Activated T-cell treated with anti-CD3 and anti-CD28 coated beads for 1 hour (primary cell): ENCODE measurements at places on chromosomes 3 and 15.

DNA sequence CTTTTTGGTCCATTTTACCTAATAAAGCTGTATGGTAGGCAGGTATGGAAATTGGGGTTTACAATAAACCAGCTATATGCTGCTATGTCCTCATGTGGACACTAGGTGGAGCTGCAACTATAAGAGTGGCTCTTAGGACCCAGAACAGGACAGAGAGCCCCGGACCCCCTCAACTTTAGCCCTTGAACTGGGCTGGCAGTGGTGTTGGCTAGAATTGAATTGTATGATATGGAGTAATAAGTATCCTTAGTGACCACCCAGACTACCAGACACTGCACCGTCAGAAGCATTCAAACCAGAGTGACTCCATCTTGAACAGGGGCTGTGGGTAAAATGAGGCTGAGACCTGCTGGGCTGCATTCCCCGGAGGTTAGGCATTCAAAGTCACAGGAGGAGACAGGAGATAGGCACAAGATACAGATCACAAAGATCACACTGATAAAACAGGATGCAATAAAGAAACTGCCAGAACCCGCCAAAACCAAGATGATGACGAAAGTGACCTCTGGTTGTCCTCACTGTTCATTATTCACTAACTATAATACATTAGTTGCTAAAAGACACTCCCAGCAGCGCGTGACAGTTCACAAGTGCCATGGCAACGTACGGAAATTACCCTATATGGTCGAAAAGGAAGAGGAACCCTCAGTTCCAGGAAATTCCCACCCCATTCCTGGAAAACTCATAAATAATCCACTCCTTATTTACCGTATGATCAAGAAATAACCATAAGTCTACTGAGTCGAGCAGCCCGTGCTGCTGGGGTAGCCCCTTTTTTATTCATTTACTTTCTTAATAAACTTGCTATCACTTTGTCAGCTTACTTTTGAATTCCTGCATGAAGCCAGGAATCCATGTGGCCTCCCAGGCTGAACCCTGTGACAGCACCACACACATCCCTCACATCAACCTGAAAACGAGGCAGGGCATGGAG lies 68.7 kb upstream of the BLM start:
- DNase-seq: peak; percentile 35

DNA sequence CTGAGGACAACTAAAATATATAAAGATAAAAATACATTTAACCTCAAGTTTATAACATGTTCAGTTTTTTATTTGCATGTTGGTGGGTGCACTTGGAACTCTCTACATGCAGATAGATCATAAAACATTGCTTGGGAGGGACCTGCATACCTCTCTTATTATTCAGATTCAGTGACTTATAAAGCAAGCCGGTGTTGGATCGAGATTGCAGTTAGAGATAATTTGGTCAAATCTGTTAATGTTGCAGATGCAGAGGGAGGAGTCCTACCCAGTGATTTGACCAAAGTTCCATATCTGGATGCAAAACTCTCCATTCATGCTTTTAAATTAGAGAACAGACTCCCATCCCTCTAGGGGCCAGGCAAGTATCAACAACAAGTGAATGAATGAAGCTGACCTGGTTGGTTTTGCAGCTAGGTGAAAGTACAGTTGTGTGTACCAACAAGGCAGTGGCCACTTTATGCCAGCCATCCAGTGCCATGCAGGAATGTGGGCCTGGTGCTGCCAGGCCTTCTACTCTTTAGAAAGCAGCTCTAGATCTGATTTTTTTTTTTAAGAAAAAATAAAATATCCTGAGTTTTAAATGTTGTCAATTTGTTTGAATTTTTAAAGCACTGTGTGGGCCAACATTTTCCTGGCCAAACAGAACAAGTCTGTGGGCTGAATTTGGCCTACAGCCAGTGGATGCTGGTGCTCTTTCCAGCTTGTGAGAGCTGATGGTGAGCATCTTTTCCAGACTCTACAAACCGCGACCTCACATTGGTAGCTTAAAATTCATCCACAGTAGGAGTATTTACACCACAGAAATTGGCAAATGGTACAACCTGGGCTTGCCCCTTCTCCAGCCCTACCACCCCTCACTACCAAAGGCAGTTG lies 12.3 kb downstream of the CDIN1 start:
- no peak for DNase-seq

DNA sequence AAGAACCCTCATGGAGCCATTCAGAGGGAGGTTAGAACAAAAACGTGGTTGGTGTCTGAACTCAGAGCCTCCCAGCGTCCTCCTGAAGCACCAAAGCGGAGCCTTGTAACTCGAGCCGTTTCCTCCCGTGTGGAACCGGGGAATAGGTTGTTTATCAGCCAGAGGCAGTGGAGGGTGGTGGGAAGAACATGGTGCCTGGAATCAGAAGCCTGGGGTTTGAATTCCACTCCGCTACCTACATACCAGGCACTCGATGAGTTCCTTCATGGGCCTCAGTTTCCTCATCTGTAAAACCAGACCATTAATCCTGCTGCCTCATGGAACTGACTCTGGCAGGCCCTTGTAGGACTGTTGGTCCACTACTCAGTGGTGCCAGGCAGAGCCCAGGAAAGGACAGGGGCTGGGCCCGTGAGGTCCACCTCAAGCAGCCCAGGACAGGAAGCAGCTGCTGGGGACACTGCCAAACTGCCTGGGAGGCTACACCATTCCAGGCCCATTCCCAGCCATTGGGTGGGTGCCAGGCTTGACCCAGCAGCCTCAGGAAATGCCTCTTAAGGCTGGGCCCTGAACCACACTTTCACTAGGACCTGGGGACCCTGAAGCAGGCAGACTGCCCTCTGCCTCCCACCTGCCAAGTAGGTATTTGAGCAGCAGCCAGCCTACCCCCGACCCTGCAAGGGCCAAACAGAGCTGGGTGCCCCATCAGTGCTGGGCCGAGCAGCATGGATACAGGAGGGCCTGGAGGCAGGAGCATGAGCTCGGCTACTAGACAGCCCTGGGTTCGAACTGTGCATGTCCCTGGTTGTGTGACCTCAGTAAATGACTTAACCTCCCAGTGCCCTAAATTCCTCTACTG lies 33.4 kb downstream of the PRKCD start:
- DNase-seq: no peak

DNA sequence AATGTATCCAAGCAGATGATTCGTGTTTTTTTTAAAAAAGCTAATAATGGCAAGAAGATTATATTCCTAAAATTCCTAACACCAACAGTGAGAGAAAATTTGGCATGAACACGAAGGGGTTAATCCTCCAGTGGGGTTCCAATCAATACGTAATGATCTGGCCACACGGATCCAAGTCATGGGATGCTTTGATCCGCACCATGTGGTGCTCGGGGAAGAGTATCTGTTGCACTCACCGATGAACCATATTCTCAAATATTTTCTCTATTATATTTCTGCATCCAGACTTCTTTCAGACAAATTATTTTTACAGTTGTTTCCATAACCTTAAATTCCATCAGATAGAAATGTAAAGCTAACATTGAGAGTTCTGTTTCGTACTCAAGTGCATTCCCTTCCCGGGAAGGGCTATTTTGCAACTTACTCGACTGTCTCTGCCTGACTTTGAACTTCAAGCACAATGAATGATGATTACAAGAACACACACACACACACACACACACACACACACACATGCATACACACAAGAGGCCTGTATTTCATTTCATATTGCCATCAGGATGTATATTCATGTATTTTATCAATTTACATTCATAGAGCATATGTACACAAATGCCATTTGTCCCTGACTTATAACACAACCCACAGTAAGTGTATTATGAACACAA lies 567.2 kb downstream of the FOXP1 start:
- DNase-seq: no peak

- DNase-seq: no peak
These were observed 145.4 kb upstream of the PROK2 start for GRCh38 chr3:71930056-71930991.
